ENCODE measurements at places on chromosomes 3 and 15.

DNA sequence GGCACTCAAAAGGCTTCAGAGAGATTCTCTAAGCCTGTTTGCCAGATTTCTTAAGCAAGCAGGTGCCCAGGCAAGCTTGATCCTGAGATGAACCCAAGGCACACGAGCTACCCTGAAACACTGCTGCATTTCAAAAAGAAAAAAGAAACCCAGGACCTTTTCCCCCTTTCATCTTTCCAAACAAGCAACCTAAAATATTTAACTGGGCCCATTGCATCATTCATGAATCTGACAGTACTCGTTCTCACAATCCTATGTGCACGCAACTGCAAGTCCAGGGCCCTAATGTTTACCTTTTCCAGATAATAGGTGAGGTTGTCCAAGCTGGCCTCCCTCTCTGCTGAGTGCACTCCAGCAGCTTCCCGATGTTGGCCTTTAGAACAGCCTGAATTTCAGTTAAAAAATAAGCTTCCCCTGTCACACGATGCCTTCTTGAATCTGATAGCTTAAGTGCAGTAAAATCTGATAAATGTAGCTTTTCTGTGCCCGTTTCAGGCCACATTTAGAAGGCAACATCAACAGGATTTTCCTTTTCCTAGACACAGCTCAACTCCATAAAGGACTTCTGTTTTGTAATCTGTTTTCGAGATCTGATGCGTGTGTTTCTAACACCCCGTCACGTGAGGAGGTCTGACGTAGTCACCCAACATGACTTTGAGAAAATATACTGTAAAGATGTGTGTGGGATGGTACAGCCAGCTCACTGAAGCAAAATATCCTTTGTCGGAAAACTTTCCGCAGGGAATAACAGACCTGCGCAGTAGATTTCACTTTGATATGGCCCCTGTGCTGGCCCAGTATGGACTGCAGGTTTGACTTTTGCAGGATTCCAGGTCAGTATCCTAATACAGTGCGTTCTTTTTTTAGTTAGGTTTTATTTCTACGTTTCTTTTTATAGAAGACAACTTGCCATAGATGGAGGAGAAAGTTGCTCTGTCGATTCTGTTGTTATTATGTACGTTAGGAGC lies 55.1 kb upstream of the RASA2 start:
- DNase-seq: no peak

- DNase-seq: no peak
Measured at GRCh38 chr3:70753572-70753971, 441.1 kb upstream of the MDFIC2 start.

DNA sequence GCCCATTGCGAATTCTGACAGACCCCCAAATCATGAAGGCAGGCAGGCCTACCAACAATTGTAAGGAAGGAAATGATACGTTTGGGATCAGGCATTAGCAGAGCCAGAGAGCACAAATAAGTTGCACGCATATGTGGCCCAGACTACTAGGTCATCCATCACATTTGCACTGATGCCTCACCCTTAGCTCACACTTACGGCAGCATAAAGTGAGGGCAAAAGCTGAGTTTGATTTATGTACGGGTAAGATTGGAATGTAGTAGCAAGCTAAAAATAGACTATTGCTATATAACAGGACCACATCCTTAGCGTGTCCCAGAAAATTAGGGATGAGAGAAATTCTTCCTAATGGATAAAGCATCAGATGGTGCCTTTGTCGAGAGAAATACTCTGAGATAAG lies 58.6 kb downstream of the QTRT2 start:
- DNase-seq: peak; percentile 44

GRCh38 chr3:76547674-76548073 lies 492.2 kb upstream of the ROBO2 start:
- DNase-seq: no peak

GRCh38 chr3:139675327-139675726 lies 2.4 kb downstream of the NMNAT3 start:
- DNase-seq: no peak

DNA sequence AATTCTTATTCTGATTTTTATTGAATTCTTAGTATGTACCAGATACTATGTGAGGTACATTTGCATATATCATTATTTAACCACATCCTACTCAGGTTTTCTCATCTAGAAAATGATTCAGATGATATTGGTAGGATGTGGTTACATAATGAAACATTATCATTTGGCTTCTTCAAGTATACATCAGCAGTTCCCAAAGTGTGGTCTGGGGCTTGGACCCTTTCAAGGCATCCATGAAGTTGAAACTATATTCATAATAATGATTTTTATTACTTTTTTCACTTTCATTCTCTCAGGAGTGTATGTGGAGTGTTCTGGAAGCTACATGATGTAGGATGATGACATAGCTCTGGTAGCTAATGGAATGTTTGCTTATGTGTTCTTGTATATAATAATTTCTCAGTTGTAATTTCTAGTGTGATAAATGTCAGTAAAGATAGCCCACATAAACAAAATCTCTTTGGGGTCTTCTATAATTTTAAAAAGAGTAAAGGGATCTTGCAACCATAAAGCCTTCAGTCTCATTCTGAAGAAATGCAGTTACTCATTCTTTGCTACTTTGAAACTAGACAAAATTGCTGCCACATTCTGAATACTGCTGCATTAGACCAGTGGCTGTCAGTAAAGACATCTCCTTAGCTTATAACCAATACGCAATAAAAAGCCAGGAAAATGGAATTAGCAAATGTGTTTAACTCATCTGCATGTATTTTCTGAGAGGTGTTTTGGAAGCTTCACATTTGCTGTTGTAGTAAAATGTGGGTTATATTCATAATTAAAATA lies 95.8 kb downstream of the PPARG start:
- no peak for DNase-seq

GRCh38 chr3:101195951-101196713 lies 124.2 kb downstream of the IMPG2 start:
- DNase-seq: no peak

- no peak for DNase-seq
Measured at GRCh38 chr3:110750201-110750600, 321.4 kb upstream of the NECTIN3 start.

- DNase-seq: no peak
Measured at GRCh38 chr3:141259821-141260629, 28.4 kb downstream of the PXYLP1 start.

DNA sequence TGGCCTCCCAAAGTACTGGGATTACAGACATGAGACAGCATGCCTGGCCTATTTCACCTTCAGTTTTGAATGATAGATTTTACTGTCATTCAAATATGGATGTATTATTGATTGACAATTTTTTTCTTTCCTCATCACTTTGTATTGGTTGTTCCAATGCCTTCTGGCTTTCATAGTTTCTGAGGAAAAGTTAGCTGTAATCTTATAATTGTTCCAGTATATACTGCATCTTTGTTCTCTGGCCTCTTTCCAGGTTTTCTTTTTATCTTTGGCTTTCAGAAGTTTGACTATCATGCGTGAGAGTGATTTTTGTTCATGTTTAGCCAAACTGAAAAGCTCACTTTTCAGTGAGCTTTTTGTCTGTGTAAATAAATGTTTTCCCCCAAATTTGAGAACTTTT lies 157.1 kb downstream of the RSRC1 start:
- no peak for DNase-seq

DNA sequence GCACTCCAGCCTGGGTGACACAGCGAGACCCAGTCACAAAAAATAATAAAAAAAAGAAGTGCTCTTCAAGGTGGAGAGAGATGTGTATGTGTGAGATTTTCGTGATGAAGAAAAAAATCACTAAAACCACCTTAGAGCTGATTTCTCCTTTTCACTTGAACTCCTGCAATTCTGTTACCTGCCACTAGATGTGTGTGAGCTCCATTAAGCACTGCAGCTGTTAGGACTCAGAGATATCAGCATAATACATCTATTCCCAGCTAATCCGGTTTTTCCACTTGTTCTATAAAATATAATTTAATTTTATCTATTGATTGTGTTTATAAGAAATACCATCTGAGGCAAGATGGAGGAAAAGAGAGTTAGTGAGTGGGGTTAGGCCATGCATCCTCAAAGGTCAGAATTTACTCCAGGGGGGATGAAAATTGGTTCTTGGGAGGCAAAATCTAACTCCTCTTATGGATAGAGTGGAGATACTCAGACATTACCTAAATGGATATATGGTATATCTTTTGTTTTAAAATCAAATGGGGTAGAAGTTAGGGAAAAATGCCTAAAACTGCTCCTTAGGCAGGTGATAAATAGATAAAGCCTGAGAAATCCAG lies 152.7 kb downstream of the IL20RB start:
- DNase-seq: no peak

DNA sequence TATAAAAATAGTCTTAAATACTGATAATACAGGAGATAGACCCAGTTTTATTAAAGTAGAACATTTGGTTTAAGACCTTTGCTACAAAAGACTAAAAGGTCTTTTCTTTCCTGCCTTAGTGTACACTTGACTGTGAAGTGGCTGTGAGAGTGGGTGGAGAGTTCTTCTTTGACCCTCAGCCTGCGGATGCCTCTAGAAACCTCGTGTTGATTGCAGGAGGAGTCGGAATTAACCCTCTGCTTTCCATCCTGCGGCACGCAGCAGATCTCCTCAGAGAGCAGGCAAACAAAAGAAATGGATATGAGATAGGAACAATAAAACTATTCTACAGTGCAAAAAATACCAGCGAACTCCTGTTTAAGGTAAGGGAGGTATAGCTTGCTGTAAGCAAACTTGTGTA lies 36.5 kb downstream of the OXNAD1 start:
- DNase-seq: no peak

- DNase-seq: no peak
Measured at GRCh38 chr3:71578054-71578751, 5.3 kb downstream of the FOXP1 start.

- no peak for DNase-seq
Measured at GRCh38 chr15:70830615-70831014, 23.3 kb downstream of the LARP6 start.

DNA sequence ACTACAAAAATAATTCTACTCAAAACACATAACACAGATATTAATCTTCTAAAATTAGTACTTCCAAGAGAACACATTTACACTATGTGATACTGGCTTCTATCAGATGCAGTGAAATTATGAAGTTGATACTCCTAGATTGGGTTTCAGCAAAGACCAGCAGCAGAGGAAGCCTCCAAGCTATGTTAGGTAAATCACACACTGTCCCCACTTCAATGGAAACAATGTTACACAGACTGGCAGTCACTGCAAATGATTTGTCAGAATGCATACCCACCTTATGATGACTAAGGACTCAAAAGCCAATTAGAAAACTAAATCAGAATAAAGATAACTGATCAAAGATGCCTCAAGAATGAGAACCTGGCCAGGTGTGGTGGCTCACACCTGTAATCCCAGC lies 90.1 kb upstream of the MYO5C start:
- no peak for DNase-seq

GRCh38 chr15:66733976-66734375 lies 31.9 kb downstream of the SMAD6 start:
- DNase-seq: no peak

GRCh38 chr3:13091898-13092611 lies 18.8 kb upstream of the IQSEC1 start:
- peak; percentile 18 for DNase-seq

GRCh38 chr3:17032407-17033034 lies 147.8 kb downstream of the PLCL2 start:
- DNase-seq: peak; percentile 15

GRCh38 chr15:69855258-69856000 lies 242.3 kb downstream of the TLE3 start:
- peak; percentile 52 for DNase-seq

GRCh38 chr3:156429125-156429524 lies 125.8 kb downstream of the SSR3 start:
- DNase-seq: no peak

GRCh38 chr3:194775731-194776130 lies 90.0 kb downstream of the FAM43A start:
- no peak for DNase-seq

GRCh38 chr15:99963976-99964375 lies 230.7 kb upstream of the LYSMD4 start:
- no peak for DNase-seq

- no peak for DNase-seq
Measured at GRCh38 chr3:173191611-173192010, 50.6 kb upstream of the SPATA16 start.

DNA sequence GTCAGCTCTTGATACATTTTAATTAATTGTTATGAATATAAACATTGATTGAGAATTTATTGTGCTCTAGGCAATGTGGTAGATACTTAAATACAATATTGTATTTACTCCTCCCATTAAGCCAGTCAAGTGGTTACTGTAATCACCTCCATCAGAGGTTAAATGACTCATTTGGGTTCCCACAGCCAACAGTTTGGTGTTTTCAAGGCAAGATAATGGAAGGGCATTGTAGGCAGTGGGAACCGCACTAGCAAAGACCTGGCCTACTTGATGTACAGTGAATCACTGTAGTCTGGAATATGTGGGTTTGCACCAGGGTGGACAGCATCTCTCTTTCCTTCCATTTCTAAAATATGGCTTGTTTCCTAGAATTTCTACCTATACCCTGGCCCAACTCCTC lies 127.4 kb downstream of the EDEM1 start:
- no peak for DNase-seq

DNA sequence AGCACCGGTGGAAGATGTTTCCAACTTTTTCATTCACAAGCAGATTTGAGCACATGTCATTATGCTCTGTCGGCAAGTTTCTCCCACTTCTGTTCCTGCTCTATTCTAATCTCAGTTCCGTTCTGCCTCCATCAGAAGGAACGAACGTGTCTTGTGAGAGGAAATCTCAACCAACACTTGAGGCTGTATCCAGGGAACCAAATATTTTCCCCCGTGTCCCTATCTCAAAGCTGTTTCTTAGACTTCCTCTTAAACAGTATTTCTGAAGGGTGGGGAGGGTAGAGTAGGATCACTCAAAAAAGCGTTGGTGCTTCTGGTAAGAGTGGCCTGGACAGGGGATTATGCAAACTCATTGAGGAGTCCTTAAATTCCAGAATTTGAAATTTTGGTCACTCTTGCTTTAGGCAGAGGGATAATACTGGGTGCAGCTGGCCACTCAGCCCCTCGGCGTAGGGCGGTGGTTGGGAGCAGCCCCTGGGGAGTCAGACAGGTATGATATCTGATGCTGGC lies 54.9 kb downstream of the FRMD4B start:
- DNase-seq: no peak

- no peak for DNase-seq
Measured at GRCh38 chr3:153250446-153250845, 88.4 kb downstream of the RAP2B start.

DNA sequence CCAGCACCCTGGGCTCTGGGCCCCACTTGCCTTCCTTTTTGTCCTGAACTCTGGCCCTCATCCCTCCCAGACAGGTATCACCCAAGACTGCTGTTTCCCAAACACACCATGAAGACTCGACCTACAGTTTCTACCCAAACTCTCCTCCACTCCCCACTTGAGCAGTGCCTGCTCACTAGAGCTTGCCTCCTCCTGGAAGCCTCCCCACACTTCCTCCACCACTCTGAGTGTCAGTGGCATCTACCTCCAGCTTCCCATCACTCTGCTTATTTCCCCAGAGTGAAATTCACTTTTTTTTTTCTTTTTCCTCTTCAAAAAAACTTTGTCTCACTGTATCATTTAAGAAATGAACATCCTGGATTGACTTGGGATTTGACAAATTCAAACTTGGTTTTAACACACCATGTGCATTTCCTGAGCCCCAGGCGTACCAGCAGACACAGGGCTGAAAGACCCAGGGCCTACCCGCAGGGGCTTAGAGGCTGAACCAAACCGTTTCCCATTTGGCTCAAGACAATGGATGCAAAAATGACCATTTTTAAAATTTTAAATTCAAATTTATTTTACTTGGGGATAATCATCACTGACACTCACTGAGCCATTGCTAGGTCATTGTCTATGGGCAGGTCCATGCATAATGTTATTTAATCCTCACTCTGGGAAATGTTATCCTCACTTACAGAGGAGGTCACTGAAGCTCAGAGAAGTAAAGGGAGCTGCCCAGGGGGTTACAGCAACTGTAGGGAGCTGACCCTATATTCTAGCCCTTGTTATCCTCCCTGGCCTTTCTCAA lies 62.3 kb downstream of the IQSEC1 start:
- DNase-seq: no peak
